ENCODE measurements at places on chromosomes 13 and 19. TPM values are rescaled to one million over a fixed set of nuclear protein-coding genes. Genes with fewer than 3 reads are reported as not detected.

RNF225 gene
- 0.99 TPM for total RNA-seq

ZNF534 gene
- not detected for total RNA-seq

ZNF492 gene
- 2.2 TPM for total RNA-seq

SIGLEC5 gene
- not detected for total RNA-seq

OR4F17 gene
- total RNA-seq: not detected

ZNF548 gene
- 28.0 TPM for total RNA-seq

HCST gene
- total RNA-seq: 216 TPM

FXYD3 gene
- total RNA-seq: not detected

TYROBP gene
- 0.71 TPM for total RNA-seq

ZNF625 gene
- 5.2 TPM for total RNA-seq

STAP2 gene
- total RNA-seq: 14.3 TPM

RRAS gene
- 8.4 TPM for total RNA-seq

TMEM150B gene
- total RNA-seq: 0.26 TPM

RAB3D gene
- 7.6 TPM for total RNA-seq

SIGLEC6 gene
- 0.29 TPM for total RNA-seq

CGB8 gene
- total RNA-seq: not detected

GJA3 gene
- not detected for total RNA-seq

PRODH2 gene
- total RNA-seq: not detected

CEACAM19 gene
- total RNA-seq: 0.23 TPM

DIRAS1 gene
- not detected for total RNA-seq

CD37 gene
- 162 TPM for total RNA-seq

ZNF738 gene
- total RNA-seq: 20.5 TPM

HSD17B14 gene
- total RNA-seq: 1.1 TPM

ATXN8OS gene
- total RNA-seq: not detected

TPTE2 gene
- not detected for total RNA-seq

KLK11 gene
- total RNA-seq: not detected

ATP4A gene
- not detected for total RNA-seq

C19orf85 gene
- not detected for total RNA-seq

DMWD gene
- total RNA-seq: 20.6 TPM

TNFSF13B gene
- total RNA-seq: 3.1 TPM

ZNF180 gene
- 12.1 TPM for total RNA-seq

YJEFN3 gene
- total RNA-seq: 10.0 TPM

IGFL2 gene
- not detected for total RNA-seq

KLK1 gene
- 0.45 TPM for total RNA-seq

CYP2A6 gene
- total RNA-seq: not detected

TIMM29 gene
- total RNA-seq: 23.0 TPM

FCAR gene
- total RNA-seq: not detected

ERICH6B gene
- not detected for total RNA-seq

SPACA4 gene
- not detected for total RNA-seq

POSTN gene
- total RNA-seq: not detected

CACNG6 gene
- total RNA-seq: not detected

SOHLH2 gene
- total RNA-seq: not detected

MISP gene
- not detected for total RNA-seq

TMEM59L gene
- total RNA-seq: not detected

ZNF578 gene
- 1.4 TPM for total RNA-seq
